ENCODE measurements at places on chromosomes 6 and 20.

GRCh38 chr6:12958052-12958706 is 241.6 kb downstream of the PHACTR1 start:
- DNase-seq = peak; percentile 39

- DNase-seq = no peak
Observed at GRCh38 chr6:150036081-150036480, 10.7 kb upstream of the RAET1L start.

DNA sequence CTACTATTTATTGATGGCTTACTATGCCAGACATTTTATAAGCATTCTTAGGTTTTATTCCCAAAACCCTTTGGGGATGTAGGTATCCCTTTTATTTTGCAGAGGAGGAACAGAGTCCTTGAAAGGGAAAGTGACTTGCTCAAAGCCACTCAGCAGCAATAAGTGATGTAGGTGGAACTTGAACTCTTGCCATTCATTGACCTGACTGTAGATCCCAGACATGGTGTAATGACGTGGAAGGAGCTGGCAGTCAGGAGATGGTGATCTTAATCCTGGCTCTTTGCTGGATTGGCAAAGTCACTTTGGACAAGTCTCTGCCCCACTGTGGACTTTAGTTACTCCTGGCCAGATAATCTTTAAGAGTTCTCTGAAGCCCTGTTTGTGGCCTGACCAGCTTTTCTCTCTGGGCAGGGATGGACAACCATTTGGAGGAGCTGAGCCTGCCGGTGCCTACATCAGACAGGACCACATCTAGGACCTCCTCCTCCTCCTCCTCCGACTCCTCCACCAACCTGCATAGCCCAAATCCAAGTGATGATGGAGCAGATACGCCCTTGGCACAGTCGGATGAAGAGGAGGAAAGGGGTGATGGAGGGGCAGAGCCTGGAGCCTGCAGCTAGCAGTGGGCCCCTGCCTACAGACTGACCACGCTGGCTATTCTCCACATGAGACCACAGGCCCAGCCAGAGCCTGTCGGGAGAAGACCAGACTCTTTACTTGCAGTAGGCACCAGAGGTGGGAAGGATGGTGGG is 1.6 kb downstream of the DBNDD2 start:
- DNase-seq = no peak

- DNase-seq = no peak
Observed at GRCh38 chr6:24902782-24903181, 33.0 kb downstream of the RIPOR2 start.

DNA sequence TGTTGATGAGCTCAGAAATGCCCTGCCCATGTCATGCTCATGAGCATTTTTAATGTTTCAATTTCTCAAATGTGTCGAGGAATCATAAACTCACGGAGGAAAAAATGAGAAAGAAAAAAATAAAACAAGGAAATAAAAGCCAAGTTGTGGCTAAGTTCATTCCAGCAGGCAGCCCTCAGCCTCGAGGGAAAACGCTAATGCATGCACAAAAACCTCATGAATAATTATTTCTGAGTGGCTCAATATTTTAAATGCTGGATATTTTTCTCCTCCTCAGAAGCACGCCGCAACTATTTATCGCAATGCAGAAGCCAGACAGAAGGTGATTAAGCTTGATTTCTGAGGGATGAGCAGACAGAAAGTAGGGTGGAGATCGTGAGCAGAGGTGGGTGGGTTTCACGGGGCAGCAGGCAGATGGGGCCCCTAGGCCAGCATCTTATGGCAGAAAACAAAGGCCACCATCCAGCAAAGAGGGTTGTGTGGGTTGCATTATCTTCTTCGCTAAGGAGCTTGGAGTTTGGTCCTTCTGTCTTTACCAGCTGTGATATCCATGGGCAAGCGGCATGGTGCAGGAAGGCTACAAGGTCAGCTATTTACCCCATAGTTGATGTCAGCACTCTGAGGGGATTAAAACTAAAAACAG is 151.5 kb upstream of the LRFN2 start:
- DNase-seq = no peak

DNA sequence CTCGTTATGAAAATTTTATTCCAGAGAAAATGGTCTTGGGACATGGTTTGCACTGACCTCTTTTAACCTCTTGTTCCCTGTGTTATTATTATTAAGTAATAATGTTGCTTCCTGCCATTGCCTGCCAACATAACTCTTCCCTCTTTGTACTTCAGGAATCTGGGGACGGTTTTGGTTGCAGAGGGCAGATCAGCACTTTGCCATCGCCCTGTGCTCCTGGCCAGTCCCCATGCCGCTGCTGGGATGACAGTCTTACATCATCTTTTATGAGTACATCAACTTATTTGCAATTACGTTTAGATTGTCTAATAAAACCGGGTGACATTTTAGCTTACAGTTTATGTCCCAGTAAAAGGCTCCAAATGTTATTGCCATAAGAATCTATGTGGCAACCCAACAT is 157.2 kb downstream of the CDH26 start:
- DNase-seq = no peak

DNA sequence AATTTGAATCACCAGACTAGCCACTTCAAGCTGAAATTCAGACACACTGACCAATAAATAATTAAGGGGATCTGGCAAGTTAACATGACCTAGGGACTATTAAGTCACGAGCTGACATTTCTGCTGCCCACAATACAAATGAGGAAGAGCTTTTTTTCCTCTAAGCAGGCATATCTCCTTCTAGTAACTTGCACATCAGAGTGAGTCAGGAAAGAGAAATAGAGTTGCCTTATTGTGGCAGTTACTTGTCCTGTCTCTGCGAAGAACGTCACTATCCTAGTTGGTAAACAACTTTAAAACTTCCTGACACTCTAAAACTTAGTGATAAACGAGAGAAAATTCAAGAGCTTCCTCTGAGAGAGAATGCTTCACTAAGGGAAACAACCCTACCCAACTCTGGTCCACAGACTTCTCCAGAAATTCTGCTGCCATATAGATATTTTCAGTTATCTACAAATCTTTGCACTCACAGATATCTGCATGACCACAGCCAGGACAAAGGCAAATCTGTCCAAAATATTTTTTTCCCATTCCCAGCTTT is 4.2 kb downstream of the PLA2G7 start:
- no peak for DNase-seq

GRCh38 chr6:93176070-93176469 is 243.3 kb downstream of the EPHA7 start:
- no peak for DNase-seq

GRCh38 chr6:2129182-2129621 is 116.2 kb downstream of the GMDS start:
- DNase-seq = no peak

DNA sequence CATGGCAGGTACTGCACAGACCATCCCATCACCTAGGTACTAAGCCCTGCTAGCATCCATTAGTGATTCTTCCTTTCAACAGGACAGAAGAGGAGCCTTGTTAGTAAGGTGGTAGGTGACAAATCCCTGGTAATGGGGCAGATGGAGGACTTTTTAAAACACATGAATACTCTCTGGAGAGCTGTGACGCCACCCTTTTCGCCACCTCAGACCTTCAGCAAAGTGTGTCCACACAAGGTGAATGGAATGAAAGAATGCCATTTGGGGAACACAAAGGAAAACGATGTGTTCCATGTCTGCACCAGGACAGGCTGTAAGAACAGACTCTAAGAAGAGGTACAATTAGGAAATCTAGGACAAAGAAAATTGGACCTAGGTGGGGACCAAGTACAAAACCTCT is 110.5 kb upstream of the CARMIL1 start:
- no peak for DNase-seq

DNA sequence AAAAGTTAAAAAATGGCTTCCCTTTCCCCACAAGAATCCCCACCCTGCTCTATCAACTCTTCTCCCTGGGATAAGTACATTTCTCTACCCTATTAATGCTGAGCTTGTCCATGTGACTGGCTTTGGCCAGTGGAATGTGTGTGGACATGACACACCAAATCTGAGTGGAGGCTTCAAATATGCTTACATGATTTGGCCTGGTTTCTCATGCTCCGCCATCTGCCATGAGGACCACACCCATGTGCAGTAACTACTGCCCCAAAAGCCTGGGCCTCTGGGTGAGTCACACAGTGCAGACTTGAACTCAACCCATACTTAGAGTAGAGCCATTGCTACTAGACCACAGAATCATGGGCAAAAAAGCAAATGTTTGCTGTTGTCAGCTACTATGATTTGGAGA is 65.4 kb downstream of the PRND start:
- no peak for DNase-seq

DNA sequence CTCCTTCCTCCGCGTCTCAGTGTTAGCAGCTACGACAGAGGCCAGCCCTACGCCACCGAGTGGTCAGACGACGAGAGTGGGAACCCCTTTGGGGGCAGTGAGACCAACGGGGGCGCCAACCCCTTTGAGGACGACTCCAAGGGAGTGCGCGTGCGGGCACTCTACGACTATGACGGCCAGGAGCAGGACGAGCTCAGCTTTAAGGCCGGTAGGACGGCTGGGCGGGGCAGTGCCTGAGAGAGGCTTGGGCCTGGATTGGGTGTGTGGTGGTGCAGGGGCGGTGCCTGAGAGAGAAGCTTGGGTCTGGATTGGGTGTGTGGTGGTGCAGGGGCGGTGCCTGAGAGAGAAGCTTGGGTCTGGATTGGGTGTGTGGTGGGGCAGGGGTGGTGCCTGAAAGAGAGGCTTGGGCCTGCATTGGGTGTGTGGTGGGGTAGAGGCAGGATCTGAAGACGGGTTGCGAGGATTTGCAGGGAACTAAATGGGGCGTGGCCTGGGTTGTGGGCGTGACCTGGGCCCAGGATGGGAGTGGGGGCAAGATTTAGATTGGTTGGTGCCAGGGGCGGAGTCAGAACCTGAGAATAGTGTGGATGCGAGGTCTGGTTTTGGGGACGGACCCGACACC is 24.4 kb downstream of the SPDEF start:
- DNase-seq = no peak

- peak; percentile 85 for DNase-seq
Observed at GRCh38 chr6:125843593-125843992, 52.8 kb downstream of the NCOA7 start.

DNA sequence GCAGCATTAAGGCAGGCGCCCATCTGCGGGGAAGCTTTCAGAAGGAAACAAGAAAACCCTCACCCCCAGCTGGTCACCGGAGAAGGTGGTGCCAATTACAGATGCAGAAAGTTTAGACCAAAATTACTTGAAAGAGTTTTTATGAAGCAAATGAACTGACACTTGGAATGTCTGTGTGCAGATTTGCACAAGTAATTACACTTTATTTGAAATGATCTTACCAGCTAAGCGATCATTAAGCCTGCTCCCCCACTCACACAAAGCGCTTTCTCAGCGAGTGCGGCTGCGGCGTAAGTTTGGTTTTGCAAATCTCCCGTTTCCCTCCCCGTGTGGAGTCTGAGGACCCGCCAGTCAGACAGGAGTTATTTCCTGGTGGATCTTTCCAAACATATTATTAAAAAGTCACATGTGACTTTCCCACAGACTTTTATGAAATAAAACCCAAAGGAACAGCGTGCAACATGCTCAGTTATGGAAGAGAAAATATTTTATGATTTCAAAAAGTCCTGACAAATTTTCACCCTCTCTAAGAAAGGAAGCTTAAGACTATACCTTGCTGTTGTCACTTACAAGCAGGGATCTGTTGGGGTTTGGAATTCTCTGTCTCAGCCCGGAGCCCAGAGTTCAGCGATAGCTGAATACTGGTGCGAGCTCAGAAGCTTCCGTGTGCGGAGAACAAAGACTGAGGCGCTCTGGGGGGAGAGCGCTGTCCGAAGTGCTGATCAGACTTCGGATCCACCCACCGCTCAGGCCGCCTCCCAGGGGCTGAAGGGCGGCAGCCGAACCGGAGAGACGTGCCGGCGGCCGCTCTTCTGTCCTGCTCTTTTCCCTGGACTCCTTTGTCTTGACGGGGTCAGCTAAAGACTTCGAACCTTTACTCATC is 2.7 kb upstream of the MYT1 start:
- DNase-seq = peak; percentile 60

DNA sequence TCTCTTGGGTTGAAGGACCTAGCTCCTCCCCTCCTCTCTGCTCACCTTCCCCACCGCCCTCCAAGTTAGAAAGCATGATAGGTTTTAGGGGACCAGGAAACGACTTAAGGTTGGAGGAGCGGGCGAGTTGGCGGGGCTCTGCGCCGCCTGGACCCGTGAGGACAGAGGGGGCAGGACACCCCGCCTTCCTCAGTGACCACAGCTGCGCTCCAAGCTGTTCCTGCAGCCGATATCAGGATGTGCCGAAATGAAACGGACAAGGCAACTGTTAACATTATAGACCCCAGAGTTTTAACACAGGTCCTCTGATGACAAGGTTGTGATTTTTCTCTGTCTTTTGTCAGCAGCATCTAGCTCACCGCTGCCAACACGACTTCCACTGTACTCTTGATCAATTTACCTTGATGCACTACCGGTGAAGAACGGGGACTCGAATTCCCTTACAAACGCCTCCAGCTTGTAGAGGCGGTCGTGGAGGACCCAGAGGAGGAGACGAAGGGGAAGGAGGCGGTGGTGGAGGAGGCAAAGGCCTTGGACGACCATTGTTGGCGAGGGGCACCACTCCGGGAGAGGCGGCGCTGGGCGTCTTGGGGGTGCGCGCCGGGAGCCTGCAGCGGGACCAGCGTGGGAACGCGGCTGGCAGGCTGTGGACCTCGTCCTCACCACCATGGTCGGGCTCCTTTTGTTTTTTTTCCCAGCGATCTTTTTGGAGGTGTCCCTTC is at the start of gene GRM1:
Gene GRM1, plus strand, starts transcription at position 212 of the 722 bp plus-strand sequence. Its CDS starts 456 bp downstream, at position 668.
- DNase-seq = no peak

GRCh38 chr6:88114838-88115237 is 51.3 kb downstream of the CNR1 start:
- DNase-seq = no peak

- no peak for DNase-seq
Observed at GRCh38 chr6:20252311-20252710, 40.0 kb upstream of the MBOAT1 start.

GRCh38 chr20:50338479-50339391 is 148.1 kb downstream of the CEBPB start:
- peak; percentile 88 for DNase-seq

DNA sequence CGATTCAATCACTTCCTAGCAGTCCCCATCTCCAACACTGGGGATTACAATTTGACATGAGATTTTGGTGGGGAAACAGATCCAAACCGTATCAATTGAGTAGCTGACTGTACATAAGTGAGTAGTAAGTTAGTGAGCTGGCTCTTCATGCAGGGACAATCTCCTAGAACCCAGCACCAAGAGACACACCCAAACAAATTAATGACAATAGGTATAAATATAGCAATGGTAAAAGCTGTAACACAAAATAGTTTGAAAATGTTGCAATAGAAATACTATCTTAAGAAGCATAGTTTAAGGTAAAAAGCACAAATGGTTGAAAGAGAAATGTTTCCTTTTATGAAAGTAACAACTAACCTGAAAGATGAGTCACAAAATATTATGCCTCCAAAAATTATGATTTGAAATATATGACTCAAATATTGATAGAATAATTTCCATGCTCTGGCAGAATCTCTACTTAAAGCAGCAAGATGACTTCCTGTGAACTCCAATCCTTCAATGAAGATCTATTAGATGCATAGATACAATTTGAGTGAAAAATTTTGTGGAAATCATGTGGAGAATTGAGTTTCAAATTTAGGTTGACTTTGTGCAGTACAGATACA is 5.4 kb upstream of the SIRPB1 start:
- no peak for DNase-seq

DNA sequence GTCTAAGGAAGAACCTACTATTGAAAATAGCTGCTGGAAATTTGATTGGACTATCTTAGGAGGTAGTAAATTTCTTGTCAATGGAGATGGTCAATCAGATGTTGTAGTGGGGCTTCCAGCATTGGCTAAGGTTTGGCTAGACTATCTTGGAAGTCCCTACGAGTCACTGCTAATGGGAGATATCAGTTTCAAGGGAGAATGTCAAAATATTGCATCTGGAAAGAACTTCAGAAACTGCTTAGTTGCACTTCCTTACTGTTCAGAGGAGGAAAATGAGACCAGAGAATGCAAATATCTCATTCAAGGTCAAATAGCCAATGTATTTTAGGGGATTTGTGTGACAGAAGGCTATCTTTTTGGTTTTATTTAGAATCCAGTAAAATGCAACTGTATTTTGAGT is 53.5 kb upstream of the CCN2 start:
- no peak for DNase-seq

All from KBM-7 (cell line).